ENCODE measurements at places on chromosomes 2 and 18.

DNA sequence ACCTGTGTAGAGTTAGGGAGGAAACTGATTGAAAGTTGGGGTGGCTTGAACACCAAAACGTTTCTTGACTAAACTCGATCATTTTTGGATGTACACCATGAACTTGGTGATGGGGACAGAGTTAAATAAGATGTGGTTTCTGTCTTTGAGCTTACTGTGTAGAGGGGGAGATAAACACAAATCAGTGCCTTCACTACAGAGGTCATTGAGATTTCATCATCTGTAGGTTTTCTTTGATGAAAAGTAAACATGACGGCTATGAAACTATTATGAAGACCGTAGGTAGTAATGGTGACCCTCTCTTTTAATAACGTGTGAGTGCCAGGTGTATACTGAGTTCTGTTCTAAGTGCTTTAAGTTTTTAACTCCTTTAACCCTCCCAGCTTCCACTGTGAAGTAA, 6.5 kb downstream of the LCLAT1 start:
- DNase-seq: no peak

DNA sequence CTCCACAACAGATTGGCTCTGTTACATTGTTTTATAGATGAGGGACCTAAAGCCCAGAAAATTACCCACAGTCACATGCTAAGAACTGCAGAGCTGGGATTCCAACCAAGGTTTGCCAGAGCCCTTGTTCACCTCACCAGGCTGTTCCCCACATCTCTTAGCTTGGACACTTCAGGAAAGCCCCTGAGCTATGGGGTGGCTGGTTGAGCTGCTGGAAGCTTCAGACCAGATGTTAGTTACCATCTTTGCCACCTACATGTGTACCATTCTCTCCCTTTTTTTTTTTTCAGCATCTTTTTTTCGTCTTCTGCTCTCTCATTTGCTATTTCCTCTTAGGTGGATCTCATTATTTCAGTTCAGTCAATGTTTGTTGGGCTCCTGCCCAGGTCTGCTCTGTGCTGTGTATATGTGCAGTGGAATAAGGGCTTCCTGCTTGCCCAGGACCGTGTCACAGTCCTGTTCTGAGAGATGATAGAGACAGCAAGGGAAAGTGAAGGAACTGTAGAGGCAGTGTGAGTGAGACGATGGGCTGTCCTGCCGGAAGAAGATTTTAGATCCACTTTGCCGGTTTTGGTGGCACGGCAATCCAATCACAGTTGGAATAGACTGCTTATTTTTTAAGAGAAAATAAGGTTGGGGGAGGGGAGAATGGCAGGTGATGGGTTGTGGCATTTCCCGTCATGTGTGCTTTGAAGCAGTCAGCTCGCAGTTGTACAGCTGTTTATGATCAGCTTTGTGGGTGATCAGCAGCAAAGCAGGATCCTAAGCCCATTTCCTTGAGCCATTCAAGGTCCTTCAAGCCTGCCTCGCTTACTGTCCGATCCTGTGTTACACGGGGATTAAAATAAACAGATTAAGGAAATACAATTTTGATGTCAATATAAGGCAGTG, 152.6 kb downstream of the RTN4 start:
- no peak for DNase-seq

DNA sequence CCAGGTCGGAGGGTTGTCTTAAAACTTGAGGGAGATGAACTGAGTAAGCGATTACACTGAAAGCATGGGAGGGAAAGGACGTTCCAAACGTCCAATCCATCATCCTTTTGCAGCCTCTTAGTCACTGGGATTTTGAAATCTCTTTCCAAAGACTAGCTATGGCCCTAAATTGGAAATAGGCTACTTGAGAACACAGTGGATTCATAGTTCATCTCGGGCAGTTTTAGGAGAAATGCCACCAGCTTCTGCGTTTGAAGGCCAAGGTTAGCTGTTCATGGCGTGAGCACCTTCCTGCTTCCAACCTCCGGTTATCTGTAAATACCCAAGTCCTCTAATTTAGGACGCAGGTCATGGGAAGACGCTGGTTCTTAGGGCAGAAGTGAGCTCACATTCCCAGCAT, 821 bp upstream of the EML6 start:
- no peak for DNase-seq

DNA sequence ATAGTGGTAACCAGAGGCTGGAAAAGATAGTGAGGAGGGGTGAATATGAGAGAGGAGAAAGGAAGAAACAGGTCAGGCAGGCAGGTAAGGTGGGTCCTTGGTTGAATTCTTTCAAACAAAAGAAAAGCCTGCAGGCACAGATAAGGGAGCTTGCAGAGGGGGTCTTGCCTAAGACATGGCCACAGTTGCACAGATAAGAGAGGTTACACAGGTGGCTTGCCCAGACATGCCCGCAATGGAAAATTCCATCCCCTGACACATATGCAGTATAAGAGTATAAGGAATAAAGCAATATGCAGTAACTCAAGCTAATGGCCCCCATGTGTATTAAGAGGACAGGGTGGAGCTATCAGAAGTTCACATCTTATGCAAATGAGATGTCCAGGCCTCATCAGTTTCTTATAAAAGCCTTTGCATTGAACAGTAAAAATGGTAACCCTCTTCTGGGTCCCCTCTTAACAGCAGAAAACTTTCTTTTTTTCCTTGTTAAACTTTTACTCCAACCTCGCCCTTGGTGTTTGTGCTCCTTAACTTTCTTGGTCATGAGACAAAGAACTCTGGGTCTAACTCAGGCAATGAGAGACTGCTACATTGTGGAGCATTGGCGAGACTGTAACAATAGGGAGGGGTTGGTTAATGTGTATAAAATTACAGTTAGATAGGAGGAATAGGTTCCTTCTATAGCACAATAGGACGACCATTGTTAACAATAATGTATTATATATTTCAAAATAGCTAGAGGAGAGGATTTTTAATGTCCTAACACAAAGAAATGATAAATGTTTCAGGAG, 764.6 kb downstream of the TSN start:
- DNase-seq: no peak

DNA sequence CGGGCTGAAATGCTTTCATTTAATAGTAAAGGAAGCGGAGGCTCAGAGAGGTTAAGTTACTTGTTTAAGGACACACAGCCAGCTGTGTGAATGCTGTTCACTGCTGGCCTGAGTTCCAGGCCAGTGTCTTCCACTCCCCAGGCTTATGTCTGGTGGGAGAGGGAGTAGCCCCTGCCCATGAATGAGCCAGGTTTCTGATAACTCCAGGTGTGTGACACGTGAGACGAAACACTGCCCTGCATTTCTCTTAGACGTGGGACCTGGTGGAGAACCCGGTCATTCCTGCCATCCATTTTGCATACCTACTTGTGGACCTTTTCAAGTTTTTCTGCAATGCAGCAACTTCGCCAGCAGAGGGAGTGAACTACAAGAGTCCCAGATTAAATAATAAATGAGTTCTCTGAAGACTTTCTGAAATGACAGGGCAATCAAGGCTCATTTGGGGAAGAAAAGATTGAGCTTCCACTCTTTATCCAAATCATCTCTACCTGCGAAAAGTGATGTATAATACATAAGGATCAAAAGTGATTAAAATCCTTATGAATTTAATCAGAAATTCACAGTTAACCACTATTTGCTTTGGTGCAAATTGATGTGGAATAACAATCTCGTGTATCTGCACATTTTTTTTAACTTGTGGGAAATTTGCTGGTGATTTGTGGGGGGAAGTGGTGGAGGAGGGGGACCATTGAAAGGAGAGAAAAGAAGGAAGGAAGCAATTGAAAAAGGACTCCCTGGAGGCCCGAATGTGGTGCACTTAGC, 79.4 kb upstream of the ASB18 start:
- no peak for DNase-seq

DNA sequence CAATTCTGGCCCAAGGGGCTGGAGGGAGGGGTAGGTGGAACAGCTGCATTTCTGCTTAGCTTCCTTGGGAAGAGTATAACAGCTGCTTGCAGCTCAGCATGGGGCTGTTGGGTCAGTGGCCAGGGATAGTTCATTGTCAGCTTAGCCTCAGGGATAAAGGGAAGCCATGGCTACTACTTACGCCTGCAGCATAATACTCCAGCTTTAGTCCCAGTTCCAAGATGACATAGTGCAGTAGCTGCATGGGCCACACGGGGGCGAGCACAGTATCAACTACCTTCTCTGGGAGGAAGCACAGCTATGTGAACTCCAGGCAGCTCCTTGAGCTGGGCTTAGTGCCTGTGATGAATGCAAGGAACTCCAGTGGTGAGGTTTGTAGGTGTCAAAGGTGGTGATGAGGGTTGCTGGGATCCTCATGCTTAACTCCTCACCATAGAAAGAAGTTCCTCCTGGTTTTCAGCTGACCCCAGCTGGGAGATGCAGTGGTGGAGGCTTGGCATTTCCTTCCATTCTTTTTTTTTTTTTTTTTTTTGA, 35.4 kb upstream of the RHOB start:
- DNase-seq: no peak

DNA sequence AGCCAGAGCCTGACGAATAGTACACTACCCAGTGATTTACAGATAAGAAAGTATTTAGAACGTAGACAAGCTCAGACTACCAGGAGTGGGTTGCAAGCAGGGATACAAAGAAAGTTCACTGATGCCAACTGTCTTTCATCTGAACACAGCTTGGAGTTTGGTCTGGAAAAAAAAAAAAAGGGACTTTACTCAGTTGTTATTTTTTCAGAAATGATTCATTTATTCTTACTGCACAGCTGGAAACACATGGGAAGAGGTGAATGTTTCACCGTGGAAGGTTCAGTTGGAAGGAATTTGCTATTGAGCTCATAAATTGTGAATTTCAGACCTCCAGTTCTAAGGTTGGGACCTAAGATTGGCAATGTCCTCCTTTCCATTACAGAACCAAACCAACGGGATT, 259.7 kb downstream of the ETAA1 start:
- no peak for DNase-seq
